DMS153 (cell line): ENCODE measurements at places on chromosomes 5 and 9.

- DNase-seq: no peak
These were observed 52.7 kb upstream of the CCNG1 start for GRCh38 chr5:163384669-163385068.

DNA sequence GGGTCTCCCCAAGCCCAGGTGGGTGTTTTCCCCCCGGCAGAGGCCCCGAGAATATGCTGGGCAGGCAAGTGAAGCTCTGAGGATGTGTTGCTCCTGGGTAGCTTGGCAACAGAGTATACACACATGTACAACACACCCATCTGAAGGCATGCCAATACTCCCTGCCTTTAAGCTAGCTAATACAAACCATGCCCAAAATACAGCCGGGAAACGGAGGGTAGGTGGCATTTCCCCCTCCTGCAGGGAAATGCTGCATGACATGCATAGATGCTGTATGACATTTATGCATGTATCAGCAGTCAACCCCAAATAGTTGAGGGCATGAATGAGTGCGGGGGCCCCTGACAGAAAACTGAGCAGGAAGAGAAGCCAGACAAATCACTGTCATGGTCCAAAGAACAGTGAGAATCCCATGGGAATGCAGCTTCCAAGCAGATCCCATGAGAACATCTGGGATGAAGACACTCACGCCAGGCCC is 614.1 kb downstream of the EBF1 start:
- DNase-seq: no peak

- no peak for DNase-seq
These were observed 213.9 kb upstream of the FBXL7 start for GRCh38 chr5:15285901-15286583.

DNA sequence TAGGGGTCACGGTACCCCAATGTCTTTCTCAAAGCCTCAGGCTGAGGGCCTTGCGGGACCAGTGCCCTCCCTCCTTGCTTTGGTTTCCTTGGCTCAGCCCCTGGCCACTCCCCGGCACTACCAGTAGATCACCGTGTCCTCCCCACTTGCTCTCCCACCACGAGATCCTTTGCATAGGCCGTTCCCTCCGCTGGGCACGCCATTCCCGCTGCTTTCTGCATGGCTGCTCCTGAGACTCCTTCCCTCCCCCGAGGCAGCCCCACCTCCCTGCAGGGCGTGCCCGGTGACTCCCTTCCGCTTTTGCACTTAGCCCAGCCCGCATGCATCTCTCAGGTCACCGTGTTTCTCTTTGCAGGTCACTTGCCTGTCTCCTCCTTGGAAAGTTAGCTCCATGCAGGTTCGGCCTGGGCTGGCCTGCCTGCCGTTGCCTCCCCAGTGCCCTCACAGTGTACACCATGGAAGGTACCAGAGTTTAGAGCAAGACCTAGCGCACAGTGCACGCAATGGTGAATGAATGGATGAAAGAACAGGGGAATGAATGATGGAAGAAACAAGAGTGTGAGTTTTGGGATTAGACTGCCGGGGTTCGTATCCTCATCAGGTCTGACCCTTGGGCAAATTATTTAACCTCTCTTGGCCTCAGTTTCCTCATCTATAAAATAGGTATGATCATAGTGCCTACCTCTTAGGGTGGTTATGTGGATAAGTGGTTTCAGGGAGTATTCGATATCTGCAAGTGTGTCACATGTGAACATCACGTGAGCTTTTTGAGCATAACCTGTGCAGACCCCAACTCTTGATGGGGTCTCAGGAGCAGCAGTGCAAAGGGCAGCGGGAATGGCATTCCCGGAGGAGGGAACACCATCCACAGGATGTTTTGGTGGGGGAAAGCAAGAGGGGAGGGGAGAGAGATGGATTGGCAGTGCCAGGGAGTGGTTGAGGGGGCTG is 214.3 kb downstream of the C9orf50 start:
- no peak for DNase-seq

GRCh38 chr5:122607818-122608217 is 167.1 kb upstream of the SNX2 start:
- DNase-seq: no peak

GRCh38 chr9:124590889-124591641 is 83.9 kb upstream of the NR5A1 start:
- DNase-seq: peak; percentile 26

DNA sequence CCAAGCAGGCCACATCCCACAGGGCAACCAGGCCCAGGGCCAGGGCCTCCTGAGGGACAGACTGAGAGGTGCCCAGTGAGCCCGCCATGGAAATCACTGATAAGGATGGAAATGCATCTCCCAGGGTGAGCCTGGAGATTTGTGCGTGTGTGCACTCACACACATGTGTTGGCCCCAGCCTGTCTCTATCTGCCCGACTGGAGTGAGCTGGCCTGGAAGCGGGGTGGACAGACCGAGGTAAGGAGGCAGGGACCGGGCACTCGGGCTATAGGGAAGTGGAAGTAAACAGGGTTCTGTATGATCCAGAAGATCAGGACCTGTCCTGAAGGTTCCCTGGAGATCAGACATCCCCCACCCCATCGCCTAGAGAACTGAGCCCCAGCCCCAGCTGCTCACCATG is 17.4 kb downstream of the GFI1B start:
- no peak for DNase-seq

GRCh38 chr5:160327818-160328217 is 15.5 kb upstream of the CCNJL start:
- no peak for DNase-seq

GRCh38 chr5:78405829-78406750 is 45.7 kb downstream of the SCAMP1 start:
- DNase-seq: no peak

- DNase-seq: no peak
These were observed 10.0 kb upstream of the CAMK4 start for GRCh38 chr5:111214052-111214742.

- DNase-seq: no peak
These were observed 124.4 kb downstream of the TMEM174 start for GRCh38 chr5:73297430-73297829.

DNA sequence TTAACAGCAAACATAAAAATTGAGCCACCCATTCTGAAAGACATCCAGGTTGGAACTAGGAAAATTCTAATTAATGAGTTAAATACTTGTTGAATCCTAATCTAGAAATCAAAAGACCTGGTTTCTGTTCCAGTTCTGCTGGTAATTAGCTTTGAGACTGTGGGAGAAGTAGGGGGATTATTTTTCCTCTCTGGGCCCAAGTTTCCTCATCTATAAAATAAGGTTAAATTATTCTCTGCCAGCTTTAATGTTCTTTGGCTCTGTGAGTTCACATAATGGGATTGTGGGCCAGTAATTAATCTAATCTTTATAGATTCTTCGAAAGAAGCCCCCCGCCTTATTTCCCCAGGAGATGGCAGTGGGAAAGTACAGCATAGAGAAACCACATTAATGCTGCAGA is 104.6 kb downstream of the ENC1 start:
- no peak for DNase-seq

- DNase-seq: peak; percentile 80
These were observed 1157.9 kb downstream of the TAF11L14 start for GRCh38 chr5:18792145-18792544.

DNA sequence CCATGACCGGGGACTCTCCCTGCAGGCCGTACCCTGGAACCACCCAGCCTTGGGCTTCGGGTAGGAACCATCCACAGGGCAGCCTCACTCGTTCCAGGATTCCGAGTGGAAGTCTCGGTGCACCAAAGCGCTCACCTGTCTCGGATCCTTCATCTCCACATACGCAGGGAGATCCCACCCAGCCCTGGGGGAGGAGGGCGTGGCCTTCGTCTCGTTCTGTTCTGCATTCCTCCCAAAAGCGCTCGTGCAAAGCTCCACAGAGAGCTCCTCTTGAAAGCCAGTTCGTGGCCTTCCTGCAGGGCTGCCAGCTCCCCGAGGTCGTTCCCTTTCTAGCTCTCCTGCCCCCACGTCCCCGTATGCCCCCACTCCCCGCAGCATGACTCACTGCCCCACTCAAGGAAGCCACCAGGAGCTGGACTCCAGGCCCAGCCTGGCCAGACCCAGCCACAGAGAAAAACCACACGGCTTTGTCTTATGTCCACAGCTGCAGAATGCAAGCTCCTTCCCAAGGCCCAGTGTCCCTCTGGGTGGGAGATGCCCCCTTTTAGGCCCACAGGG is 65.0 kb upstream of the SARDH start:
- DNase-seq: no peak

DNA sequence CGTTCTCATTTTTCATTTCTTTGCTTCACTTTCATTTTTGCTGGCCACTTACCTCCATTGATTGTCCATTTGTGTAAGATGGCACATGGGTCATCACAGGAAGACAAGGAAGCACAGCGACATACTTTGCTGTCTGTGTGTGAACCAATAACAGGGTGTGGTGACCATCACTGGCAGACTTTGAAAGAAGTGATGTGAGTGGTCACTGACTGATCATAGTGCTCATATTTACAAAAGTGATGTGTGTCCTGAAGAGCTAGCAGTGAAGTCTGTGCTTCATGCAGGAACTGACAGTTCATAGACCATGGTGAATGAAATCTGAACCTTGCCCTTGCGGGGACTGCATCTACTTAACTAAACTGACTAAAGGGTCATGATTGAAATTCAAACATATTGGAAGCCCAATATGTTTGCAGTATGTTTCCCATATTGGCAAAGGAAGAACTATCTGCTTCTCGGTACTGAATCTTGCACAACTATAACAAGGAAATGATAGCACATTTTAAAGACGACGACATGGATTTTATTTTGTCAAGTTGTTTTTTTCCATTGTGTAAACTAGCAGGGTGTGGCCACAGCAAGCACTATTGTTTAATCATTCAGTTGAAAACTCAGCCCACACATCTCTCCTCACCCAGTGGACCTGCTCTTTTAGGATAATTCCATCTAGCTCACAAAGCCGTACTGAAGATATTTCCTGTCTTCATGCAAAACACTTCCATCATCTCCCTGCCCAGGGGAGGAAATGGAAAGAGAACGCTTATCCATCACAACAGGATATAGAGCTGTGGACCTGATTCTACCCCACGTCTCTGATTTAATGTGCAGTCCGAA is 232.0 kb upstream of the ANKRD55 start:
- DNase-seq: no peak

DNA sequence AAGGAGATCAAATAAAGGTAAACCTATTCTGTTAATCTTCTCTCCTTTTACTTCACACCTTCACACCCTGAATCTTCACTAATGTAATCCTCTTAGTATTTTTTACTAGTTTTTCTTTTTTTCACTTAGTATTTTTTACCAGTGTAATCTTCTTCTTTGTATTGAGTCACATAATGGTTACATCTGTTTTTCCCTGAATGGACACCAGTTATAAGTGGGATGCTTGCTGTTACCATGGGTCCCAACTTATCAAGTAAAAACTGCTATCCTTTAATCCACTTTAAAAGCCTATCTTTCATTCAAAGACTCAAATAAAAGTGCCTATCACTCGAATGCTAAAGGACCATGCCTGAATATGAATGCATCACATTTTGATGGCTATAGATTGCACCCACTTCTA is 15.1 kb downstream of the ZFAND5 start:
- no peak for DNase-seq

- no peak for DNase-seq
These were observed 239.4 kb downstream of the NSG2 start for GRCh38 chr5:174284873-174285272.

DNA sequence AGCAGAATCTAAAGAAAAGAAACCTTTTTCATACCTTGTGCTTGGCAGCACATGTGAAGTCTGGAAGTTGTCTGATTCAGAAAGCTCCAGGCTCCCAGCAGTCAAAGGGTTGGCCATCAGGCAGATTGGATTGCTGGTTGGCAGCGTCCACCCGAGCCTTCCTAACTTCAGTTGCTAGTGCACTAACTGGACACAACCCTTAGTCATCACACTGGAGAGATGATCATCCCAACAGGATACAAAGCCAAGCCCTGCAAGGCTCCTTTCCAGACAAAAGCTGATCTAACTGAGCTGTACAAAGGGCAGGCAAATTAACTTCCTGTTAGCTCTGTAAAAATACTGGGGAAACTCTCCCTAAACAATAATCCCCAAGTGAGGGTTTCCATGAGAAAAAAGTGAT is 185.6 kb downstream of the SNX18 start:
- DNase-seq: peak; percentile 19

DNA sequence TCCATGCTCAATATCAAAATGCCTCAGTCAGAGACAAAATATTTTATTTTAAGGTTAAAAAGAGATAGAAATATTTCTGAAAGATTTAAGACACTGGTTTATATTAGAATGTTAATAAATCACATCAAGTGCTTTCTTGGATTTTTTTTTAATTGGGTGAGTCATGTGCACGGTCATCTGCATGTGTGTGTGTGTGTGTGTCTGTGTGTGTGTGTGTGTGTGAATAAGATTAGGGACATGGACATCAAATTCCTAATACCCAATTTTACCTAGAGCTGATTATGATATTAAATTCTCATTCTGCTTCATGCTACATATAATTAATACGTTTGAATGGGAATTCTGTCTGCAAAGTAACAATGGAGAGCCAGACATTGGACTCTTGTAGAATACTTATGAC is 122.9 kb downstream of the BASP1 start:
- no peak for DNase-seq

- DNase-seq: no peak
These were observed 26.2 kb upstream of the TGFBR1 start for GRCh38 chr9:99078717-99079116.

GRCh38 chr9:79684711-79685575 is 113.2 kb downstream of the TLE4 start:
- DNase-seq: no peak

GRCh38 chr5:176485176-176485575 is 37.0 kb downstream of the FAF2 start:
- no peak for DNase-seq

DNA sequence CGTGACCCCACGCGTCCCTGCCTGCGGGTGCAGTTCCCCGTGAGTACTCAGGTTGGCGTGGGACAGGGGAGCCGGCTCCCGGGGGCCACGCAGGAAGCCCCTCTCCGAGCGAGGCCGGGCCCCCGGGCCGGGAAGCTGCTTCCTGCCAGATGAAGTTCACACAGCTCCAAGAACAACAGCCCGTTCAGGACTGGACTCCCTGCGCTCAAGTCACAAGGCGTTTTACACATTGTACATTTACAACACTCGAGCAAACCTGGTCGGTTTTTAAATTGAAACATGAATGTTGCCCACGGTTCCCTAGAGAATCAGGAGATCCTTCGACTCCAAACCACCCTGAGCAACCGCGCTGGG is 22.4 kb downstream of the SLC9A3 start:
- no peak for DNase-seq

DNA sequence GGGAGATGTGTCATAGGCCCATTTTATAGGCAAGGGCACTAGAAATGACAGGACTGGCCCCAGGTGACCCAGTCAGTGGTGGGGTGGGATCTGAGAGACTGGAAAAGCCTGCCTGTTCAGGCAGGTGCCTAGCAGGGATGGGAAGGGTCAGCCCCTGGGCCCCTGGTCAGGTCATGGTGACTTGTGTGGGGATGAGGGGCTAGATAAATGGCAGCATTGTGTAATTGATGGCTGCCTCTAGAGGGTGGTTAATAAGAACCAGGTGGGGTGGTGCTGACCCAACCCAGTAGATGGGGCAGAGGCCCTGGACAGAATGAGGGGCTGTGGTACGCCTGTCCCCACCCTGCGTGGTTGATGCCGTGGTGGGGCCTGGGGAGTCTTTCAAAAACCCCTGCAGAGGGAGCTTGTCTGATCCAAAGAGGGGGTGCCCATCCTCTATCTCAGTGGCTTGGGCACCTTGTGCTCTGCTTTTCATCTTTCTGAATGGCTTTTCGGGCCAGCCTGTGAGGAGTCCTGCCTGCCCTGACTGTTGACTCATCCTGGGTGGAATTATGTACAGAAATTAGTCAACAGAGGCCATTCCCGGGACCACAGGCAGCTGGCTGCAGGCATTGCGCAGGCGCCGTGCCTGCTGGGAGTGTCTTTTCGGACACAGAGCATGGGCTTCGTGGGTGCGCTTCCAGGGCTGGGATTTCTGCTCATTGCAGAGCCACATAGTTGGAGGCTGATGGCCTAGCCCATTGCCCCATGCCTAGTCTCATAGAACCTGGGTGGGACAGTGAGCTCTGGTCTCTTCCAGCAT is 93.6 kb upstream of the PITX1 start:
- no peak for DNase-seq
